Common myeloid progenitor, CD34-positive (primary cell): ENCODE measurements at places on chromosomes 3 and 15.
A peak's percentile ranks its signal among the peaks of the same experiment; 100 is the strongest.

- H3K4me1 ChIP-seq = no peaks in the 10 kb centered on the region
- no peaks in the 10 kb centered on the region for H3K27me3 ChIP-seq
- no peak for DNase-seq
- H3K4me3 ChIP-seq = no peak overlapping the region
Measured at GRCh38 chr15:61750271-61751084, 309.8 kb downstream of the VPS13C start.

- DNase-seq = no peak
- H3K27ac ChIP-seq = no peak overlapping the region
- no peak overlapping the region for H3K4me3 ChIP-seq
- peaks cover 14% of the 10 kb centered on the region for H3K36me3 ChIP-seq
- no peaks in the 10 kb centered on the region for H3K27me3 ChIP-seq
Measured at GRCh38 chr3:194423317-194423716, 24.3 kb upstream of the GP5 start.

GRCh38 chr3:113008117-113008516 is 17.3 kb downstream of the GTPBP8 start:
- peaks cover 84% of the 10 kb centered on the region for H3K36me3 ChIP-seq
- H3K4me1 ChIP-seq = no peaks in the 10 kb centered on the region
- H3K27ac ChIP-seq = no peak overlapping the region
- H3K4me3 ChIP-seq = no peak overlapping the region

- no peak overlapping the region for H3K27ac ChIP-seq
- no peaks in the 10 kb centered on the region for H3K4me1 ChIP-seq
- H3K4me3 ChIP-seq = no peak overlapping the region
- DNase-seq = no peak
- no peaks in the 10 kb centered on the region for H3K27me3 ChIP-seq
Measured at GRCh38 chr15:61682891-61683735, 377.1 kb downstream of the VPS13C start.

- H3K4me3 ChIP-seq = no peak overlapping the region
- peaks cover 2% of the 10 kb centered on the region for H3K27me3 ChIP-seq
- no peaks in the 10 kb centered on the region for H3K36me3 ChIP-seq
- peaks cover 12% of the 10 kb centered on the region for H3K4me1 ChIP-seq
Measured at GRCh38 chr15:57589281-57589680, 2.4 kb upstream of the MYZAP start.

- peak overlapping the region; percentile 92 for H3K27ac ChIP-seq
- peak overlapping the region; percentile 92 for H3K4me3 ChIP-seq
- peaks cover 5% of the 10 kb centered on the region for H3K36me3 ChIP-seq
- no peak for DNase-seq
- peaks cover 41% of the 10 kb centered on the region for H3K4me1 ChIP-seq
Measured at GRCh38 chr3:40456279-40456939, 730 bp upstream of the RPL14 start.
